ENCODE measurements at places on chromosomes 11 and 22.

- DNase-seq, result no peak
These were observed 4.3 kb downstream of the TNNI2 start for GRCh38 chr11:1843098-1843473.

DNA sequence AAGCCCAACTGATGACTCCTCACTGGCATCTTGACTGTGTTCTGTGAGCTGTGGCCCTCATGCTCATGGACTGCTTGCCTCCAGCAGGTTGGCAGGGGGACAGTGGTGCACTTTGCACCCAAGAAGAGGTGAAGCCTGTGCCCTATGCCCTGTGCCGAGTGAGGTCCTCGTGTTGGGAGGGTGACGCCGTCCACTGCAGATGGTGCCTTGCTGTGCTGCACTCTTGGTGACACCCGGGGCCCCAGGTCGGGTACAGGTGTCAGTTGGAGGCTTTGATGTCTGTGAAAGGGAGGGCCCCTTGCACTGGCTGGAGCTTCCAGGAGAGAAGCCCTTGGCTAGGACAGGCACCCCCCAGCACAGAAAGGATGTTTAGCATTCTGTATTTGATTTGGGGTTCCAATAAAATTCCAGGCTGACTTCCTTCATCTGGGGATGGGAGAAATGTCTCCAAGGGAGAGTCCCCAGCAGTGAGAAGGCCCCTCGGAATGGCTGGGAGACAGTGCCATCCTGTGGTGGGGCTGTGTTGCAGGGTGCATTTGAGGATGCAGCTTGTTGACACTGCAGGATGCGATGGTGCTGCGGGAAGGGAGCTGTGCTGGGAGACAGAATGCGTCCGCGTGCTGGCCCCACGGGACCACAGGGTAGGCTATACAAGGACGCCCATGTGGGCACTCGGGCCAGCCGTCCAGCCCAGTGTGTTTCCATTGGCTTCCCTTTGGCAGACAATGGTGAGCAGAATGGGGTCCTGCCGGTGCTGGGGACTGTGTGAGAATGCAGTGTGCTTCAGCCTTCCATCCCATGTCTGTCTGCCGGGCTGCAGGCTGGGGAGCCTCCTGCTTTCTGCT lies 2.5 kb upstream of the ZDHHC8 start:
- DNase-seq, result no peak

- no peak for DNase-seq
These were observed at the start of gene GUCD1 for GRCh38 chr22:24554313-24555164. Gene GUCD1 (minus strand): TSS chr22:24555138. CDS start chr22:24554991, 147 bp downstream.

DNA sequence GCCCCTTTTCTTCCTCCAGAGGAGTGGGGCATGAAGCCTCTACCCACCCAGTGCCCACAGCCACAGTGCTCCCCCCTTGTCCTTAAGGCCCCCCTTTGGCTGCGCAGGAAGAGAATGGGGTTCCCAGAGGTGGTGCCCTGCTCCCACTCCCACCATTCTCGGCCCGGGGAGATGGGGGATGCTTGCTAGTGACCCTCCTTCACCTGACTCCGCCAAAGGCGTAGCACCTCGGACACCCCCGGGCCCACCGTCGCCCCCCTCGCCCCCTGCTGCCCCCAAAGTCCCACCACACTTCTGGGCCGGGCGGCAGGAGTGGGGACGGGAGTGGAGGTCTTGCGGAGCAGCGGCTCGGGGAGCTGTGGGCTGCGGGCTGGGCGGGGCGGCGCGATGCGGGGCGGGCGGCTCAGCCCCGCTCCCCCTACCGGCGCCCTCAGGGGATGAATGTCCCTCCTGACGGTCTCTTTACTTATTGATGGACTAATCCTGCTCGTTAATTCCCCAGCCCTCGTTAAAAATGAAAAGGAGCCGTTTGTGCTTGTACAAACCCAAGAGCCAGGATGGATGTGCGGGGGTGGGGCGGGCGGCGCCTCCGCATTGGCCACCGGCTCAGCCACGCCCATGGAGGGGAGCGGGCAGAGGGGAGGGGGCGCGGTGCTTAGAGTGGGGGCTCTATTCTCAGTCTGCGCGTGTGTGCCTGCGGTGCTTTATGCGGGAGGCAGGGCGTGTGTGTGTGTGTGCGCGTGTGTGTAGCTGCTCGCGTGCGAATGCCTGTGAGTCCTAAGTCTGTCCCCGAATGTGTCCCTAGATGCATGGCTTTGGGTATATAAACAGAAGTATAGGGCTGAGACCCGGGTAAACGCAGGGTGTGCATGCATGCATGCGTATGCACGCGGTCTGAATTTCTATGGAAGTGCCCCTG lies 25.6 kb downstream of the SYT7 start:
- no peak for DNase-seq

- no peak for DNase-seq
These were observed 56.8 kb downstream of the DGCR2 start for GRCh38 chr22:19065298-19065859.

DNA sequence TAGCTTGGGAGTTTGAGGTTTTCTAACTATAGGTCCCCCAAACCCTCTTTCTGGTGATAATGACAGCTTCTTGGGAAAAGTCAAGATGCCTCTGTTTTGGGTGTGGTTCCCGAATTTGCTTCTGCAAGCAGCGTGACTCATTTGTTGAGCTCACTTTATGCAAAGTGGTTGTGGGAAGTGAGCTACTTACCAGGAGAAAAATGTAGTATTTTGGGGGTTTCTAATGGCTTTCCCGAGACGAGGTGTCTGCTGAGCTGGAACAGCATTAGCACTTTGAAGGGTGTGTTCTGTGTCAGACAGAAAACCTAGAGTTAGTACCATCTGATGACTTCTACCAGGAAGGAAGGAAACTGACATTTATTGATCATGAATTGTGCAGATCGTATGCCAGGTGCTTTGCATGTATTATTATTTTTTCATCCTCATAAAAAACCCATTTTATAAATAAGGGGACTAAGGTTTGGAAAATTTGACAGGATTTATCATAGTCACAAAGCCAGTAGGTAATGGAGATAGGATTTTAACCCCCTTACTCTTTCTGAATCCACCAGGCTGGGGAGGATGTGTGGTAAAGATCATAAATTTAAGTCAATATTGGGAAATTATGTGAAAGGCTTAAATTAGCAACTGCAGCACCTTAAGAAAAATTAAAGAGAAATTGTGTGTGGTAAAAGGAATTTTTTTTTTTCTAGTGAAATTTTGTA lies 108.8 kb upstream of the CD44 start:
- DNase-seq, result no peak

- no peak for DNase-seq
These were observed 7.0 kb upstream of the CASTOR1 start for GRCh38 chr22:30296324-30296723.

DNA sequence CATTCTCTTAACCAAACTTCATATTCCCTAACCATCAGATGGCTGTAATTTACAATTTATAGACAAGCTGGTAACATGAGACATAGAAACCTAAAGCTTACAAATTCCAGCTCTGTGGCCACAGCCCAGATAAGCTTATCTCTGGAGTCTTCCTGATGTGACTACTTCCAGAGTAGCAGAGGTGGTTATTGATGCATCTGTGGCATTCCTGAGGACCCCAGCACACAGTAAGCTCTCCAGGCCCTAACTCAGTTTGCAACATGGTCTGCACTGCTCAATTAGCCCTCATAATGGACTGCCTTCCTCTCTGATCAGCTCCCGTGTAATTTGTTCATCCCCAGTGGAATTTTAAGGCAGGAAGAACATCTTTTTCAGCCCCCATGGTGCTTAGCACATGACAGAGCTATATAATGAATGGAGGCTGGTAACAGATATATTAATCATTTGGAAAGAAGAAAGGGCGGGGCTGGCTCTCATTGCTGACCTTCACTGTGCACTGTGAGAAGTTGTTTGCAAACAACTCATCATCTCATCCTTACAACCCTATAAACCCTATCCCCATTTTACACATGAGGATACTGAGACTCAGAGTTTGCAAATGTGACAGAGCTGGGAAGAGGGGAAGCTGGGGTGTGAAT lies 30.1 kb upstream of the KCNJ11 start:
- no peak for DNase-seq
